ENCODE measurements at places on chromosomes 4 and X.

- DNase-seq, result no peak
These were observed 13.3 kb upstream of the FGFR3 start for GRCh38 chr4:1779588-1780382.

DNA sequence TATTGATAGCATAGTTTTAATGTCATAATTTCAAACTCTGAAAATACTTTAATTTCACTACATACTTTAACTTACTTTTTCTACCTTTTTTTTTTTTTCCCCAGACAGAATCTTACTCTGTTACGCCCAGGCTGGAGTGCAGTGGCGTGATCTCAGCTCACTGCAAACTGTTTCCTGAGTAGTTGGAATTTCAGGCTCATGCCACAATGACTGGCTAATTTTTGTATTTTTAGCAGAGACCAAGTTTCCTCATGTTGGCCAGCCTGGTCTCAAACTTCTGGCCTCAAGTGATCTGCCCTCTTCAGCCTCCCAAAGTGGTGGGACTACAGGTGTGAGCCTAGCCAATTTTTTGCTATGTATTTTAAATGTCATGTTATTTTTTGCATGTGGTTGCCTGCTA, 741.6 kb downstream of the TRAM1L1 start:
- DNase-seq, result no peak

GRCh38 chr4:124515591-124515990, 196.9 kb downstream of the ANKRD50 start:
- DNase-seq, result no peak

DNA sequence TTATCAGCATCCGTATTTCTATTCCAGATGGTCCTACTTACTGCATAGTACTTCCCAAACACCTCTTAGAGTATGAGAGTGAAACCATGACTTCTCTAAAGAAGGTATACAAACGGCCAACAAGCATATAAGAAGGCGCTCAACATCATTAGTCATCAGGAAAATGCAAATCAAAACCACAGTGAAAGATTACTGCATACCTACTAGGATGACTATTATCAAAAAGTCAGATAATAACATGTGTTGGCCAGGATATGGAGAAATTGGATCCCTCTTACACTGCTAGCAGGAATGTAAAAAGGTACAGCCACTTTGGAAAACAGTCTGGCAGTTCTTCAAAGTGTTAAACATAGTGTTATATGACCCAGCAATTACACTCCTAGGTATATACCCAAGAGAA, 215.3 kb upstream of the CXorf66 start:
- DNase-seq, result no peak

DNA sequence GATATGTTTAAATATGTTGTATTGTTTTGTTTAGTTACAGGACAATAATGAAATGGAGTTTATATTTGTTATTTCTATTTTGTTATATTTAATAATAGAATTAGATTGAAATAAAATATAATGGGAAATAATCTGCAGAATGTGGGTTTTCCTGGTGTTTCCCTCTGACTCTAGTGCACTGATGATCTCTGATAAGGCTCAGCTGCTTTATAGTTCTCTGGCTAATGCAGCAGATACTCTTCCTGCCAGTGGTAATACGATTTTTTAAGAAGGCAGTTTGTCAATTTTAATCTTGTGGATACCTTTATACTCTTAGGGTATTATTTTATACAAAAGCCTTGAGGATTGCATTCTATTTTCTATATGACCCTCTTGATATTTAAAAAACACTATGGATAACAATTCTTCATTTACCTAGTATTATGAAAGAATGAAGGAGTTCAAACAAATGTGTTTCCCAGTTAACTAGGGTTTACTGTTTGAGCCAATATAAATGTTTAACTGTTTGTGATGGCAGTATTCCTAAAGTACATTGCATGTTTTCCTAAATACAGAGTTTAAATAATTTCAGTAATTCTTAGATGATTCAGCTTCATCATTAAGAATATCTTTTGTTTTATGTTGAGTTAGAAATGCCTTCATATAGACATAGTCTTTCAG, 26.9 kb downstream of the NUDT6 start:
- no peak for DNase-seq

DNA sequence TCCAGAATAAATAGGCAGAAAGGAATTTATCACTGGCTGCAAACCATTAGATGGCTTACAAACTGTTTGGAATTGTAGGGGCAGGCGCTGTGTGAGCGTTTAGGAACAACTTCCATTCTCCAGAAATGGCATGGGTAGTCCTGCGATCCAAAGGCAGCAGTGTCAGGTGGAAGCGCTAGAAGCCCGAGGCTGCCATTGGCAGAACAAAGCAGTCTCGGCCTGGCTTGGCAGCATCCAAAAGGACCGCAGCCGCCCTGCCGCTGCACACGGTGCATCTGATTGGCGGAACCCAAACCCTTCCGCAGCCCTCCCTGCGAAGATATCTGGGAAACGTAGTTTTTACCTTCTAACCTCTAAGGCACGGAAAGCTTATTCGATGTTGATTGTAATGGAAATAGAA, 23.6 kb upstream of the YTHDC1 start:
- peak; percentile 20 for DNase-seq
